ENCODE measurements at places on chromosomes 12 and 14.

DNA sequence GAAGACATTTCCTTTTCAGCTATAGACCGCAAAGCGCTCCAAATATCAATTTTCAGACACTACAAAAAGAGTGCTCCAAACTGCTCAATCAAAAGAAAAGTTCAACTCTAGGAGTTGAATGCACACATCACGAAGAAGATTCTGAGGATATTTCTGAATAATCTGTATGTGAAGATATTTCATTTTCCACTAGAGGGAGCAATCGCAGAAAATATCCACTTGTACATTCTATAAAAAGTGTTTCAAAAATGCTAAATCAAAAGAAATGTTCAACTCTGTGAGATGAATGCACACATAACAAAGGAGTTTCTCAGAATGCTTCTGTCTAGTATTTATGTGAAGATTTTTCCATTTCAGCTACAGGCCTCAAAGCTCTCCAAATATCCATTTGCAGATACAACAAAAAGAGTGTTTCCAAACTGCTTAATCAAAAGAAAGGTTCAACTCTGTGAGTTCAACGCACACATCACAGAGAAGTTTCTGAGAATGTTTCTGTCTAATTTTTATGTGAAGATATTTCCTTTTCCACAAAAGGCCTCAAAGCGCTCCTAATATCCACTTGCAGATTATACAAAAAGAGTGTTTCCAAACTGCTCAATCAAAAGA is 643.8 kb upstream of the ALG10B start:
- no peak for DNase-seq

GRCh38 chr12:29816874-29817725 is 33.4 kb upstream of the TMTC1 start:
- no peak for DNase-seq

DNA sequence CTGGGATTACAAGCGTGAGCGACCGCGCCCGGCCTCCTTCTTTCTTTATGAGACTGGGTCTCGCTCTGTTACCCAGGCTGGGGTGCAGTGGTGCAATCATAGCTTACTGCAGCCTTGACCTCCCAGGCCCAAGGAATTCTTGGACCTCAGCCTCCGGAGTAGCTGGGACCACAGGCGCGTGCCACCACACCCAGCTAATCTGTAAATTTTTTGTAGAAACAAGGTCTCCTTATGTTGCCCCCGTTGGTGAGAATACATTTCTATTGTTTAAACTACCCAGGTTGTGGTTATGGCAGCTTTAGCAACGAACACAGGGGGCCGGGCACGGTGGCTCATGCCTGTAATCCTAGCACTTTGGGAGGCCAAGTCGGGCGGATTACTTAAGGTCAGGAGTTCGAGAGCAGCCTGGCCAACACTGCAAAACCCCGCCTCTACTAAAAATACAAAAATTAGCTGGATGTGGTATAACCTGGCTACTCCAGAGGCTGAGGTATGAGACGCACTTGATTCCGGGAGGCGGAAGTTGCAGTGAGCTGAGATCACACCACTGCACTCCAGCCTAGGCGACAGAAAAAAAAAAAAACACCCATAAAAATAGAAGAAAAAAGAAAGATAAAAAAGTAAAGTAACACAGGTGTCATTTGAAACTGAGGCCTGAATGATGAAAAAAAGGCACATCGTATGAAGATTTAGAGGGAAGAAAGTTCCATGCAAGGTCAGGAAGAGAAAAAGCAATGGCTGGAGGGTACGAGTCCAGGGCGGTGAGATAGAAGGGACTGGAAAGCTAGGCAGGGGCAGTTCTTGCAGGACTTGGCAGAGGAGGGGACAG is 977 bp upstream of the TMEM120B start:
- DNase-seq: no peak

- DNase-seq: peak; percentile 19
These were observed 55.3 kb downstream of the DACT1 start for GRCh38 chr14:58693048-58693447.

DNA sequence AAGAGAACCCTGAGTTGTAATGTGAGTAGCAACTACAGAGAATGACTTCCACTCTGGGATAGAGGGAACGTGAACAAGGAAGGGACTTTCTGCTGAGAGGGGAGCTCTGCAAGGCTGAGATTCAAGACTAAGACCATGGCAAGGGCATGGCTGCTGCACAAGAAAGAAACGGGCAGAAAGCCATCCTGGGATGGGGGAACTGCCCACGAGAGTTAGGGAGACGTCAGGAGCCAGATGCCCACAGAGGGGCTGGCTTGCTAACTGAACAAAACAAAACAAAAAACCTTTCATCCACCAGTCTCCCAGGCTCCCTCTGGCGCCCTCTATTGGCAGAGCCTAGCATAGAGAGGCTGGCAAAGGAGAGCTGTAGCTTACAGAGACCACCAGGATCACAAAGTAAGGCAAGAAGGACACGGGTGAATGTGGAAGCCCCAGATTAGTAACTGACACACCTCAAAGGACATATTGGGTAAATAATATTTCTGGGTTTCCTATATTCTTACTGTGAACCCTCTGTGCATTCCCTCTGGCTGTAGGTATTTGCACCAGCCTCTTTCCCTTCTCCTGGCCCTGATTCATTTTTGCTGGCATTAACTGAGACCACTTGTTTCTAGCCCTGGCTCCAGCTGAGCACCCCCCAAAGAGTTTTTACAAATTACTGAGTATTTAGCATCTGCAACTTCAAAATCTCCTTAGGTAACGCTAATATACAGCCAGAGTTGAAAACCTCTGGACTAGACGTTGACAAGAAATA is 338.3 kb downstream of the EMP1 start:
- DNase-seq: peak; percentile 30

DNA sequence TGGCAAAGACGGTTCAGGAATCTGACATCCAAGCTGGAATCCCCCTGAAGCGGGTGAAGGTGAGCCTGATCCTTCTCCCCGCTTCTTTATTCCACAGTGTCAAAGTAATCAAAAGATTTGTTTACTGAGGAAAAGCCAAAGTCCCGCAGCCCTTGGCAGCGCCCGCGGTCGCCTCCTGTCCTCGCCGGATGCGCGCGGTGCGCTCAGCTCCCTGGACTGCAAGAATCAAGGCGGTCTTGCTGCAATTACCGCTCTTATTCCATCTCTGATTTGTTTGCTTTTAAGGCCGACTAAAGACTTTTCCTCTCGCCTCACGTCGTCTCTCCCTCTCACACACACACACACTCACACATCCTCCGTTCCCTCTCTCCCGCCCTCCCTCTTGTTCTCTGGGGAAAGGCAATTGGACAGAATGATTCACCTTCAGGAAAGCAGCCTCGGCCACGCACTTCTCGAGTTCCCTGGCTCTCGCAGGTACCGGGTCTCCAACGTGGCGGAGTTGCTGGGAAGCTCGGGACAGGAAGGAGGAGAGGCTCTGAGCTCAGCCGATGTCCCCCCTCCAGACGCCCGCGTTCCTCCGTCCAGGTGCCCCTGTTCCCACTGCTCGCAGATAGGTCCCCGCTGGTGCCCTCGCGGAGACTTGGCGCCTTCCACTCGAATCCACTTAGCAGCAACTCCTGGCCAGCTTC is 68.6 kb upstream of the USP15 start:
- no peak for DNase-seq

GRCh38 chr14:55938249-55938791 is 179.9 kb upstream of the PELI2 start:
- DNase-seq: peak; percentile 5

GRCh38 chr14:64746298-64747250 is 42.4 kb downstream of the PLEKHG3 start:
- no peak for DNase-seq

- peak; percentile 43 for DNase-seq
These were observed 25.9 kb downstream of the NOC4L start for GRCh38 chr12:132170094-132170636.

GRCh38 chr14:100776681-100777365 is 49.1 kb upstream of the MEG3 start:
- DNase-seq: no peak

GRCh38 chr14:99821519-99822508 is 28.6 kb downstream of the EML1 start:
- DNase-seq: peak; percentile 44

GRCh38 chr12:2641207-2641606 is 153.6 kb upstream of the FKBP4 start:
- no peak for DNase-seq

DNA sequence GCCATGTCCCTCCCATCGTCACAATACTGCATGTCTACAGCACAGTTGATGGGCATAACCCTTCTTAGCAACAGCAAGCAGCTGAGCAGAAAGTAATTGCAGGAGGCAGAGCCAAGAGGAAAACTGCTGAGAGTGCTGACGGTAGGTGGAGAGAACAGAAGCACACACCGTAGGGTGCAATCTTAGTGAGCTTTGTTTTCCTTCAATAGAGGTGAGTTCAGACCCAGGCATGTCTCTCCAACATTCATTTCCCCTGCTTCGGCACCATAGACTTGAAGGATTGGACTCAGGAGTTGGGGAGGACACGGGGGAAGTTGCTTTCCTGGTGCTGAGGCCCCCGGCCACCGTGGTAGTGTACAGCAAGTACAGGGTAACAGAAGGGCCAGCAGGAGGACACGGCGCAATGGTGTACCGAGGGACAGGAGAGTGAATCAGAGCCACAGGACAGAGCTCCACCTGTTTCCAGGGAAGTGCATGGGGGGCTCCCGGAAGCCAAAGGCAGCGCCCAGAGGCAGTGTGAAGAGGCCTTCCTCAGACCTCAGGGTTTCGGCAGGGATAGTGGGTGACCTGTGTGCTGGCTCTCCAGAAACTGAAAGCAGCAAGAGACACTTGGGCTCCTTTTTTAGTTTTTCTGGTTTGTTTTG is 36.3 kb upstream of the SINHCAF start:
- peak; percentile 78 for DNase-seq

DNA sequence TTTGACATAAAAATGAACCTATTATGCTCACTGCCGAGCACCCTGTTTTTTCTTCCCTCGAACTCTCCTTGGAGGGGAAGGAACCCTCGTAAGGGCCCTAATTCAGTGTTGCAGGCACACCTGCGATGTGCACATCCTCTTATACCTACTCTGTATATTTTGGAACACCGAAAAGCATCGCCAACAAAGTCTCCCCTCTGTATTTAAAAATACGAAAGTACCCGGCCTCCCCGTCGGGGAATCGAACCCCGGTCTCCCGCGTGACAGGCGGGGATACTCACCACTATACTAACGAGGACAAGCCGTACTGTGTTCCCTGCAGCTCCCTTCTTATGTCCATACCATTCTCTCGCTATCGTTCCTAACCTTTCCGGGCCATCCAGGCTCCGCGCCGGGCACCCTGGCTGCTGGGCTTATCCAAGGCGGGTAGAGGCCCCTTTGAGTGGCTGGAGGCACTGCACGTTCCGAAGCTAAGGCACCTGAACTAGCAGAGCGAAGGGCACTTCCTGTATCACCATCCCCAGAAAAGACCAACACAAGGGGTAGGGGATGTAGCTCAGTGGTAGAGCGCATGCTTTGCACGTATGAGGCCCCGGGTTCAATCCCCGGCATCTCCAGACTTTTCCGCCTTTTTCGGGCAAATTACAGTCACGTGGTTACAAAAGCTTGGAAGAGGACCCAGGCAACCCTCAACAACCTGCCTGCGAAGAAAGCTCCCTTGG is 25.1 kb upstream of the UBC start:
- no peak for DNase-seq

DNA sequence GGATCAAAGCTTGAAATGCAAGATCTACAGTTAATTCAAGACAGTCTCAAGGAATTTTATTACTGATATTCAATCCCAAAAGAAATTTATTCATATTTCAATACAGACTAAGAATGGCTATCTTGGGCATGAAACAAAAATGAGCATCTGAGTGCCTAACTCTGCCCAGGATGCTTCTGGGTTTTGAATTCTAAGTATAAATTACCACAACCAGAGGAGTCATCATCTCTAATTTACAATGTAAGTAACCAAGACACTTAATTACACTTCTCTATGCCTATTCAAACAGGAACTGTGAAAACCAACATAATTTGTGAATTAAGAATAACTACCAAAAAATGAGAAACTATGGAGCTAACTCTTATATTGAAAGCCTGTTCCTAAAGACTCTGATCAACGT is 14.1 kb downstream of the OSBPL8 start:
- DNase-seq: no peak

- DNase-seq: peak; percentile 81
These were observed 106.4 kb downstream of the CCDC60 start for GRCh38 chr12:119440803-119441360.

DNA sequence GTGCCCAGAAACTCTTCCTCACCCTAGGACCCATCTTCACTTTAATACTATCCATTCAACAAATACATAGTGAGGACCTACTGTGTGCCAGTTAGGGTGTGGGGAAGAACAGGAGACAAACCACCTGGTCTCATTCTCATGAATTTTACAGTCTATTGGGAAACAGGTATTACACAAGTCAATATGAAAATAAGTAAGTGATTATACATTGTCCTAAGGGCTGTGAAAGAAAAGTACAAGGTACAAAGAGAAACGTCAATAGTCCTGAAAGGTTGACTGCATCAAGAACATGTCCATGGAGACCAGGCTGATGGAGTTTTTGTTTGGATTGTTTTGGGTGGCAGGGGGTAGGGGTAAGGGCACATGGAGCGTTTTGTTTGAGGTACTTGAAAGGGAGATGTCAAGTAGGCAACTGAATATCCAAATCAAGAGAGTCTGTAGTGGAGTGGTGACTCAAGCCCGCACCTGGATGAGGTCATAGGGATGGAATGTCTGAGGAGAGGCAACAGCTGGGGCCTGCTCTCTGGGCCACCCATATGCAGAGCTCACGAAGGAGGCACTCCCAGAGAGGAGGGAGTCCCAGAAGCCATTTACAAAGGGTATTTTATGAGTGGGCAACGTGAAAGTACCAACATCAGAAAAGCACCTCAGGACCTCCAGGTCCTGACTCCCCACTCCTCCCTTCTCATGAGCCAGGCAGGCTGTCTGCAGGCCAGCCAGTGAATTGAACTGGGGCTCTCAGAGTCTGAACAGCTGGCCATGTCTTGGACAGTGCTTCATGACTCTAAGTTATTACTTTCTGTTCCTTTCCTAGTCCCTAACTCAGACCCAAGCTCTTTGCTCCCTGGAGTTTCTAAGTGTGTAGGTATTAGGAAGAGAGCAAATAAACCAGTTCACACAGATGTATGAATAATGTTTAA is 272.0 kb downstream of the ZFP36L1 start:
- DNase-seq: peak; percentile 49

DNA sequence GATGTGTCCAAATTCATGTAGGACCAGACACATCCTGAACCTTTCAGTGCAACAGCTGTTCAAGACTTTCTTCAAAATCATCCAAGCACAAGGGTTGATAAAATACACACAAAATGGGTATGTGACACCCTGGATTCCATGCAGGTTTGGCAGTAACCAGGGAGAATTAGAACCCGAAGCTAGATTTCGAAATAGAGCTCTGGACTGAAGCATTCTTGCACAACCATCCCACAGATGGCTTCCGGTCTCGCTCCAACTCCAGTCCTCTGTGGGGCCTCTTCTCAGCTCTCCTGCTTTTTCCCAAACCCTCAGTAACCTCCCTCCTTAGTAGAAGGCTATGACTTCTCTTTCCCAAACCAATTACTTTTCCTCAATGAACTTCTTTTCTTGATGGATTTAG is 171.3 kb downstream of the TTC7B start:
- DNase-seq: no peak

- no peak for DNase-seq
These were observed 41.5 kb downstream of the CHGA start for GRCh38 chr14:92964124-92965109.

- no peak for DNase-seq
These were observed 204.7 kb downstream of the KITLG start for GRCh38 chr12:88375306-88376305.

Measured in DMS153 (cell line).